ENCODE measurements at places on chromosomes 11 and 22.

- no peak for DNase-seq
Measured at GRCh38 chr11:115423728-115424459, 80.3 kb downstream of the CADM1 start.

DNA sequence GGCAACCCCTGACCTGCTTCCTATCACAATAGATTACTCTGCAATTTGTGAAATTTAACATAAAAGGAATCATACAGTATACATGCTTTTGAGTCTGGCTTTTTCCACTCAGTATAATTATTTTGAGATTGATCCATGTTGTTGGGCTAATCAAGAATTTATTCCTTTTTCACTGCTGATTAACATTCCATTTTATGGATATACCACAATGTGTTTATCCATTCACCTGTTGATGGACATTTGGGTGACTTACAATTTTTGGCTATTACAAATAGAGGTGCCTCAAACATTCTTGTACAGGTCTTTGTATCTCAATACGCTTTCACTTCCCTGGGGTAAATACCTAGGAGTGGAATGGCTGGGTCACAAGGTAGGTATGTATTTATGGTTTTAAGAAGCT lies 24.9 kb downstream of the TENM4 start:
- DNase-seq, result no peak

GRCh38 chr11:27860811-27861210 lies 160.6 kb upstream of the BDNF start:
- DNase-seq, result no peak

DNA sequence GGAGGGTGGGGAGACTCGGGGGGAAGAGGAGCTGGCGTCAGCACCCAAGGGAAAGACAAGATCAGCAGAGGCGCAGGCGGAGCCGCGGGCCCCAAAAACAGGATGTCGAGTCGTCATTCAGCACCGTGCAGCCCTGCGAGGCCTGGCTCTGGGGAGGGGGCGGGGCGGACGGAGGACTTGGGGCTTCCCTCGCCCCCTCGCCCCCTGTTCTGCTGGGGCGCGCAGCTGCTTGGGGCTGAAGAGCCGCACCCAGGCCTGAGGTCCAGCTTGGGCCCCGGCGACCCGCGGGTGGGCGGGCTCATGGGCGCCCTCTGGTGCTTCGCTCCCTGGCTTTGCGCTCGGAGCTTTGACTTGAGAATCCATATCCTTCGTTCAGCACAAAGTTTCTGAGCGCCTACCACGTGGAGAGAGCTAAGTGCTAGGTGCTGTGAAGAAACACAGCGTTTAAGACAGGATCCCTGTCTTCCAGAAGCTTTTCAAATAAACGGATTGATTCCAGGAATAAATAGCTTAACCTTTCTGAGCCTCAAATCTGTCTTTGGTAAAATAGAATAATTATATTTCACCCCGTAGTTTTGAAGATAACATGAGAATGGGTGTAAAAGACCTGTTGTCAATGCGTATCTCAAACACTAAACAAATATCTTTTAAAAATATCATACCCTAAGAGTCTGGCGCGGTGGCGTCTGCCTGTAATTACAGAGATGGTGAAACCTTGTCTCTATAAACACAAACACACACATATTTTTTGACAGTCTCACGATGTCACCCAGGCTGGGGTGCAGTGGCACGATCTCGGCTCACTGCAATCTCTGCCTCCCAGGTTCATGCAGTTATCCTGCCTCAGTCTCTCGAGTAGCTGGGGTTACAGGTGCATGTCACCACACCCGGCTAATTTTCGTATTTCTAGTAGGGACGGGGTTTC lies 929 bp upstream of the RHOG start:
- DNase-seq, result peak; percentile 64

- DNase-seq, result no peak
Measured at GRCh38 chr11:61057615-61058014, 44.7 kb upstream of the CD5 start.

DNA sequence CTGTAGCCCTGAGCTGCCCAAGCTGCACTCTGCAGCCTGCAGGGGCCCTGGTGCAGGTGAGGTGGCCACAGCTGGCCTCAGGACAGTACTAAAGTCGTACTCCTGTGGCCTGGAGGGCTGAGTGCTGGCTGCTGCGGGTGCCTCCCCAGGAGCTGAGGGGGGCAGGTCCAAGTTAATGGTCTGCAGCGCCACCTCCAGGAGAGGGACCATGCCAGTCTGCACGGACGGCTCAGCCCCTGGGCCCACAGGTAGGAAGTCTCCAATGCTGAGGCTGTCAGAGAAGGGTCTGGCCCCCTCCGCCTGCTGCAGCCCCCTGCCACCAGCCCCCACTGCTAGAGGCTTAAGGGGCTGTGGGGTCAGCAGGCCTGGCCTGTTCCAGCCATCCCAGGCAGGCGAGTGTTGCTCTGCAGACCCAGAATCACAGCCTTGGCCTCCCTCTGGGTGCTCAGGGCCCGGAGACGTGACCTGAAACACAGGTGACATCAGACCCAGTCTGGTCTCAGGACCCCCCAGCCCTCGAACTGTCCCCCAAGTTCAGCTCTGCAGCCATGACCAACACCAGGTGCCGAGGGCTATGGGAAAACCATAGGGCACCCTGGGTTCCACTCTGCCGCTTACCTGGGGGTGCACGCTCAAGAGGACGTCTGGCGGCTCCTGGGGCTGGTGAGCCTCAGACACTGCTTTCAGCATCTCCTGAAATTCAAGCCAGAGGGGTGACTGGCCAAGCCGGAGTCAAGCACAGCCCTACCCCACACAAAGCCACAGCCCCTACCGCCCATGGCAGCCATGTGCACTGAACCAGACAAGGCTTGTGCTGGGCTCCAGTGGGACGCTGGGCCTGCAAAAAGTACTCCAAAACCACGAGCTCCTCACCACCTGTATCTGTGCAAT lies 20.8 kb downstream of the SELENOO start:
- DNase-seq, result no peak

GRCh38 chr22:31651664-31652063 lies 10.4 kb downstream of the PISD start:
- DNase-seq, result no peak

- no peak for DNase-seq
Measured at GRCh38 chr11:14793546-14793945, 98.5 kb downstream of the CYP2R1 start.

DNA sequence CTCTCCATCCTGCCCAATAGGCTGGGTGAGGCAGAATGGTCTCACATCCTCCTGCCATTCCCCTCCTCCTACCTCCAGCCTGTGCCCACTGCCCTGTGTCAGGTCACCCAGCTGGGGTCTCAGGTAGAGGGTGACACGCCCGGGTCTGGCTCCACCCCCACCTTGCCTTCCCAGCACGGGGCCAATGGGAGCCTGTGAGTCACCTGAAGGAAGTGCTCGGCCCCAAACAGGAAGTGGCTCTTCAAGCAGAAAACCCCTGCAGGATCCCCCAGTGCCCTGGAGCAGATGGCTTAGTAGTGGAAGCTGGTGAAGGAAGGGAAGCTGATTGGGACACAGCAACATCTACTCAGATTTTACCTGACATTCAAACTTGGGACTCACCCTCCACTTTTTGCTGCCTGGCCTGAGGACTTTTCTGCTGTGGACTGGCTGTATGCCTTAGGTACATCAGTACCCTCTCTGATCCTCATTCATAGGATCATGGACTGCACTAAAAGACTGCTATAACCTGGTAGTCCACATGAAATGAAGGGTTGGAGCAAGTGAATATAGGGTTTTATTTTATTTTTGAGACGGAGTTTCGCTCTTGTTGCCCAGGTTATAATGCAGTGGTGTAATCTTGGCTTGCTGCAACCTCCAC lies 33.4 kb downstream of the GDPD5 start:
- no peak for DNase-seq

DNA sequence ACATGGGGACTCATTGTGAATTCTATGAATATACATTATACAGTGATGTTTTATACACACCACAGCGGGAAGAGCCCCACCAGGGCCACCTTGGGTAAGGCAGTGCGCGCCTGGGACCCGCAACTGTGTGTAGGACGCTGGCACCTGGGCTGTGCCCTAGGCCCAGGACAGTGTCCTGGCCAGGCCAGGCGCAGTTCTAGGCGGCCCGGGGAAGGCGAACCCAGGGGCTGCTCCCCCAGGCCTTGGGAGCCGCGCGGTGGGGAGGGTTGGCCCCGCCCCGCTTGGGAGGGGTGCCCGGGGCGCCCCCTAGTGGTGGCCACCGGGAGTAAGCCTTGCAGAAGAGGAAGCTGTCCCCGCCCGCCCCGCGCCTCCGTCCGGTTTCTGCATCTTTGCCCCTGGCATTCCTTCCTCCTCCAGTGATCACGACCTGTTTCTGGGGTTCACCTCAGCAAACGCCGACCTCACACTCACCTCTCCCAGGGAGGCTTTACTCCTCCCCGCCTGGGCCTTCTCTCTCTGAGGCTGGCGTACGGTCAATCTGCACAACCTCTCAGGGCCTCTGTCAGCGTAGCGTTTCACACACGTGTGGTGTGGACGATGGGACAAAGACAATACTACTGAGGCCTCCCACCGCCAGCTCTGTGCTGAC lies 9.5 kb upstream of the EHD1 start:
- no peak for DNase-seq

- DNase-seq, result no peak
Measured at GRCh38 chr11:12642040-12642439, 32.2 kb upstream of the TEAD1 start.

DNA sequence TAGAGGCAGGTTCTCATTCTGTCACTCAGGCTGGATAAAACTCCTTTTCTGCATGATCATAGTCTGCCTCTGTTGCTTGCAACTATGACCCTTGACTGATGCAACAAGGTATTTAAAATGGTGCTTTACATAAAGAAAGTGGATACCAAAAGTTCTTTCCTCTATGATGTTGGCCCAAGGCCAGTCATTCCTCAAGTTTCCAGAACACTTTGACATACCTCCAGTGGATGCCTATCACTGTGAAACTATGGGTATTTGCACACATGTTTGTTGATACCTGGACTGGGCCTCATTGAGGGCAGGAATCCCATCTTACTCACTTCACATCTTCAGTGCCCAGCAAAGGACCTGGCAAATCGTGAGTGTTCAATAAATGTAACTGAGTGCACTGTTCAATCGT lies 159.0 kb upstream of the ZC3H12C start:
- DNase-seq, result no peak

Measured in GOT3 (cell line).